CD8-positive, alpha-beta T cell (primary cell): ENCODE measurements at places on chromosomes 11 and 22.

- no peak for DNase-seq
These were observed 6.7 kb downstream of the OR6M1 start for GRCh38 chr11:123799438-123799837.

DNA sequence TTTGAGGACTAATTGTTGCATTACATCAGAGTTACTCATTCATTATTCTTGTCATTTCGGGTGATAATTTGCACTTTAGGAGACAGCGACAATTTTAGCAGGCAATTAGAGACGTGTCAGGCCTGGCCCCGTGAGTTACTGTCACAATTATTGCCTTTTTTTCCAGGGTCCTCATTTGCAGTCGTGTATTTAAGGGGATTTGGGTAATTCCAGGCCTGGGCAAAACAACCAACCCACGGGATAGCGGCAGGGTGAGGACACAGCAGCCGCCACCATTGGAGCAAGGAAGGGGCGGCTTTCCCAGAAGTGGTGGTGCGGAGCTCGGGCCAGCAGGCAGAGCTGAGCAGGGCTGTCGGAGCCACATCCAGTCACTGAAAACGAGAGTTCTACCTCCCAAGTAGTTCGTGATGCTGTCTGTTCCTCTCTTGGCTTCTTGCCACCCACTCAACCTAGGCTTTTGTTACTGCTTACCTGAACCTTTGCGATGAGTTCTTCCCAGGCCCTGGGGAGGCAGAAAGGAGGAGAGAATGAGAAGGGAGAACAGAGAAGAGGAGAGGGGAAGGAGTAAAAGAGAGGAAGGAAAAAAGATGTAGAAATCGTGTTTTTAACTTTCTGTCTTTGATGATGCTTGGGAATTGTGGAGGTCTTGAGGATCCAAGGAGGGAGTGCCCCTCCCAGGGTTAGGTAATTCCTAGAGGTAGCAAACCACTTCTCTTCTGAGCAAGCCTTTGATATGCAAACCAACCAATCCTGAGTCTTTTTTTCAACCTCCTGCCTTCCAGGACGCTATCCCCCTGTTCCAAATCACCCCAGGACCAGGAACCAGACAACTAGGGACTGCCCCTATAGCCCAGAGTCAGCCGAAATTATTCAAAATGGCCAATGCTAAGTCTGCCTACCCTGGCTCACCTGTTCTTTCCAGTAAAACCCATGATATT is 236.1 kb downstream of the MIAT start:
- DNase-seq: no peak

DNA sequence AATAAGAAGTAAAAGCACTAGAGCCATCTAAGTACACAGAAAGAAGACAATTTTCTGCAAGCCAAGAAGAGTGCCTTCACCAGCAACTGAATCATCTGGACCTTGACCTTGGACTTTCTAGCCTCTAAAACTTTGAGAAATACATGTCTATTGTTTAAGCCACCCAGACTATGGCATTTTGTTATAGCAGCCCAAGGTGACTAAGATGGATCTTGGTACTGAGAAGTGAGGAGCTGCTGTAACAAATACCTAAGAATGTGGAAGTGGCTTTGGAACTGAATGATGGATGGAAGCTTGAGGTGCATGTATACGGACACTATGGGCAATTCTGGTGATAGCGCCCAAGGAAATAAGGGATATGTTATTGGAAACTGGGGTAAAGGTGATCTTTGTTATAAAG is 14.9 kb downstream of the CFAP300 start:
- no peak for DNase-seq

DNA sequence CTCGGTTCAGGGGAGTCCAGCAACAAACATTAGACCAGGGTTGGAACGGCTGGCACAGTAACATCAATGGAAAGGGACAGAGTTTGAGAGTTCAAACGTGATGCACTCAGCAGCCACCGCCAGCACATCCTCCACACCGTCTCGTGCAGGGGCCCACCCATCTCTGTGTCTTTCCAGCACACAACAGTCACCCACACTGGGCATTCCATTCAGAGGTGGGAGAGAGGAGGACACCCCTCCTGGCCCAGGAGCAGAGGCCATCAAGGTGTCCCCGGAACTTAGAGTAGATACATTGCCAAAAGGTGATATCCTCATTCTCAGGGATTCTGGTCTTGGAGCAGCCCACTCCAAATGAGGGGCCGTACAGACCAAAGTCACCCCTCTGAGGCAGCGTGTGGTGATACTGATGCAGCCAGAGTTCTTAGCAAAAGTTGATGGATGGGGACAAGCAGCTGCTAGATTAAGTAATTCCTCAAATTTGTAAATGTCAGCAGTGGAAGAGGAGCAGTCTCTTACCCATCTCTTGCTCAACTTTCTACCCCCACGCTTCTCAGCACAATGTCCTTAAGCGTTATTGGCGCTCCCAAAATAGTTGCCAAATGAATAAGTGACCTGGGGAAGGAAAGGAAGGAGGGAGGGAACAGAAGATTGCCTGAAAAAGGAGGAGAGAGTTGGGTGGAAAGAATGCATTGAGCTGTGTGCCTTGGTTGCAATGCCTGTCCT is 5.5 kb downstream of the SNAP29 start:
- no peak for DNase-seq

GRCh38 chr11:119704849-119705248 is 24.2 kb downstream of the NECTIN1 start:
- DNase-seq: no peak

DNA sequence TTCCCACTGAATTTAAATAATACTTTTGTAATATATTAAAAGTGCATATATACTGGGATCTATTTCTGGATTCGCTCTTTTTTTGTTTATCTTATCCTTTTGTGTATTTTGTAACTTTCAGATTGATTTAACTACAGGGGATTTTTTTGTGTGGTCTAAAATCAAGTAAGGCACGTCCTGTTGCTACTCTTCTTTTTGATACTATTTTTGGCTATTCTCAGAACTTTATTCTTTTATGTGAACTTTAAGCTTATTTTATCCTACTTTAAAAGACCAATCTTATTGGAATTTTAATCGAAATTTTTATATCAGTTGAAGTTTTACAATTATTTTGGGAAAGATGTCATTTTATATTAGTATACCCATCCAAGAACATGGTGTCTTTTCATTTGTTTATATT is 106.8 kb downstream of the UVRAG start:
- no peak for DNase-seq

DNA sequence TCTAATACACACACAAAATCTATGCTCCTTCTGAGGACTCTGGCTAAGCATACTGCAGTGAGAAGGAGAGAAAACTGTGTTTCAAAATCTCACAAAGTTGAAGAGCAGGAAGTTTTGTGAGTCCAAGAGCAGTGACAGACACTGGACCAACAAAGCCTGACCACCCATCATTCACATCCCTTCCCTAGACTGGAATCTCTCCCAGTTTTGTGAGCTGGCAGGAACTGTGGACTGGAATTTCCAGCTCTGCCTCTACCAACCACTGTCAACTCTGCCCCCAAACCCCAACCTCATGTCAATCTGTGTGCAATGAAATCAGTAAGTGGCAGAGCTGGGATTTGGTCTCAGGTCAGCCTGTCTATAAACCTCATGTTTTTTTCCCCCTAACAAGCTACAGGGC is 112.6 kb downstream of the ARL14EP start:
- DNase-seq: no peak

DNA sequence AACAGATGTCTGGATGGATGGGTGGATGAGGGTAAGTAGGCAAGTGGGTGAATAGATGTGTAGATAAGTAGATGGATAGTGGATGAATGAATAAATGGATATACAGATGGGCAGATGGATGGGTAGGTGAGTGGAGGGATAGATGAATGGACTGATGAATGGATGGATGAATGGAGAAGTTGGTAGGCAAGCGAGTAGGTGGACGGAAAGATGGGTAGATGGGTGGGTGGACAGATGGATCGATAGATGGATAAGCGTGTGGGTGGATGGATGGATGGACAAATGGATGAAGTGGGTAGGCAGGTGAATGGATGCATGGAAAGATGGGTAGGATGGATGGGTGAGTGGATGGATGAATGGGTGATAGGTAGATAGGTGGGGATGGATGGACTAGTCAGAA is 393.2 kb downstream of the SHANK2 start:
- no peak for DNase-seq

GRCh38 chr11:44613153-44613552 is 47.7 kb downstream of the CD82 start:
- DNase-seq: no peak

DNA sequence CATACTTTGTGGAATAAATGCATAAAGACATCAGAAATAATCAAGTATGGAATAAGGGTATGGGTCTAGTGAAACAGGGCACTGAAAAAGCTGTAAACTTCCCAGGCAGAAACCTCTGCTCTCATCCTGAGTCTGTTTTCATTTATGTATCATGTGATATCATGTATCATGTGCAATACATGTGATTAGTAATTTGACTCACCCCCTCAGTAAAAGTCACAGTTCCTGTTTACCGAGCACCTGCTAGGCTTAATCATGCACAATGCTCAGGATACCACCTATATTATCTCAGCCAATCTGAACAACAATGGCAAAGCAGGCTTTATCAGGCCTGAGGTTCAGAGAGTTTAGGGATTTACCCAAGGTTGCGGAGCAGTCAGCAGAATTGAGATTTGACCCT is 250.6 kb upstream of the TENM4 start:
- no peak for DNase-seq

DNA sequence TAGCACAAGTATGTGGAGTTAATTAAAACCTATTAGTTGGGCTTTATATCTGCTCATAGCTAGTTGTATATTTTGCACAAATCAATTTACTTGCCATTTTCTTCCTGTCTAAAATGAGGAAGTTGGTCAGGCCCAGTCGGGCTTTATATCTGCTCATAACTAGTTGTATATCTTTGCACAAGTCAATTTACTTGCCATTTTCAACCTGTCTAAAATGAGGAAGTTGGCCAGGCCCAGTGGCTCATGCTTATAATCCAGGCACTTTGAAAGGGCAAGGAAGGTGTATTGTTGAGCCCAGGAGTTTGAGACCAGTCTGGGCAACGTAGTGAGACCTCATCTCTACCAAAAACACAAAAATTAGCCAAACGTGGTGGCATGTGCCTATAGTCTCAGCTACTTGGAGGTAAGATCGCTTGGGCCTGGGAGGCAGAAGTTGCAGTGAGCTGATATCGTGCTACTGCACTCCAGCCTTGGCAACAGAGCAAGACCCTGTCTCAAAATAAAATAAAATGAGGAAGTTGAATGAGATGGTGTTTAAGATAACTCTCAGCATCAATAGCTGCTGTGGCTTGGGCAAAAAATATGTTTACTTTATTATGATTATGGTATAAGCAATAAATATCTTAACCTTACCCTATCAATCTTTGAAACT is 1558.6 kb upstream of the RAG2 start:
- DNase-seq: no peak

DNA sequence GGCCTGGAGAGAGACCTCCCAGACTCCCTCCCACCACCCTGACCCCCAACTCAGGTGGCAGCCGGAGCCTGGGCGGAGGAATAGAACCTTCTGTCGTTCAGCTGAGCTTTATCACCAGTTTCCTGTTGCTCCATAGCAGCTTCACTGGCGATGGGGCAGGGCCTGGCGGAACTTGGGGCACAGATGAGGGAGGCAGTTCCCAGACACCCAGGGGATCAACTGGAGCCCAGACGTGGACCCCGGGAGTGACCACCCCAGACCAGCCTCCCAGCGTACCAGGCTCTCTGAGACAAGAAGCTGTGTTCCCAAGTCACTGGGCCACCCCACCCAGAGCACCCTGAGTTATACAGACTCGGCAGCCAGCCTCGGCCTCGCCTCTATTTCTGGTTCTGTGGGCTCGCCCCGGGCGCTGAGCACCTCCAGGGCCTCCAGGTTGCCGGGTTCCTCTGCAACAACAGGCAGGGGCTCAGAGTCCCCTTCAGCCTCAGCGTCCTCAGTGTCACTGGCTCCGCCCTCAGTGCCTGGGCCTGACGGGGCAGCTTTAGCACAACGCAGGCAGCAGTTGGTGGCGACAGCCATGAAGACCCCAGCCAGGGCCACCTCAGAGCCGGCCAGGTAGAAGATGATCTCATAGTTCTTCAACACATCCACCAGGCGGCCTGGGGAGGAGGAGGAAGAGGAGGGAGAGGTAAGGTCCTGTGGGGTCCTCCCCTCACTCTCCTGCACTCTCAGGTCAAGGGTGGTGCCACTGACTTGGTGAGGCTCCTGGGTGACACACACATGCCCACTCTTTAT is 5.7 kb downstream of the SLC16A8 start:
- no peak for DNase-seq

GRCh38 chr11:20131788-20132666 is 28.2 kb downstream of the DBX1 start:
- DNase-seq: no peak

DNA sequence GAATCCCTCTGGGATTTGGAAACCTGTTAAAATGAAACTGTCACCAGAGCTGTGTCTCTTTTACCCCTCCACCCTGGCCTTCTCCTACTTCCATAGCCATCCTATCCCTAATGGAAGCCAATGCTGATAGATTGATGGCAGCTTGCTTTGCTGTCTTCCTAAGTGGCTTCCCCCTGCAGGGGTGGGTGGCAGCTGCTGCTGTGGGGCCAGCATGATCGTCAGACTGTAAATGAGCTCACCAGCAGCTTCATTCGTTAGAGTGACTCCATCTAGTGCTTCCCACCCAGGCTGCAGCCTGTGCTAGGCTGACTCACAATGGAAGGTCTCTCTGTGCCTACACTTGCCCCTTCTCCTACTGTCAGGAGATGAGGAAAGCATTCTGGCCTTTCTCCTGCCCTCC is 311.0 kb downstream of the BUD13 start:
- DNase-seq: no peak

DNA sequence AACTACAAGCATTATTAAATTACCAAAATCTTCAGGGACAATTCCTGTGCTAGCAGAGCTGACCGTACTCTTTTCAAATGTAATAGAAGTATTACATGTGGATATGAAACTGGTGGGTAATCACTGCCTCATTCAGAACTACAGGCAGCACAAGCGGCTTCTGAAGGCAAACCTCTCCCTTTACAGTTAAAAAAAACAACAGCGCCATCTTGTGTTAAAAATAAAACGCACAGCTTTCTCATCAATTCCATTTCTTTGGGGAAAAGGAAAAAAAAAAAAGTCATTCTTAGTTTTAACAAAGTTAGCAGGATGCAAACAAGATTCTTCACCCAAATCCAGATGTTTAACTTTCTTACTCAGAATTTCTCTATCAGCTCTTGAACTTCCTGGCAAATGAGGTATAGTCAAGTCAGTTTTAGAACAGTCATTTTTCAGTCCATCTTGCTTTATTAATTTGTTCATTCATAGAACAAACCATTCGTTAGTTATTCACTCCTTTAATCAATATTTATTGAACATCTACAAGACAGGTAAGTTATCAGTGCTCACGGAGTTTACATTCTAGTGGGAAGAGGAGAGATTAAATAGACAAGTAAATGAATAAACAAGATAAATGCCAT is 331.8 kb upstream of the MPPED2 start:
- DNase-seq: no peak

DNA sequence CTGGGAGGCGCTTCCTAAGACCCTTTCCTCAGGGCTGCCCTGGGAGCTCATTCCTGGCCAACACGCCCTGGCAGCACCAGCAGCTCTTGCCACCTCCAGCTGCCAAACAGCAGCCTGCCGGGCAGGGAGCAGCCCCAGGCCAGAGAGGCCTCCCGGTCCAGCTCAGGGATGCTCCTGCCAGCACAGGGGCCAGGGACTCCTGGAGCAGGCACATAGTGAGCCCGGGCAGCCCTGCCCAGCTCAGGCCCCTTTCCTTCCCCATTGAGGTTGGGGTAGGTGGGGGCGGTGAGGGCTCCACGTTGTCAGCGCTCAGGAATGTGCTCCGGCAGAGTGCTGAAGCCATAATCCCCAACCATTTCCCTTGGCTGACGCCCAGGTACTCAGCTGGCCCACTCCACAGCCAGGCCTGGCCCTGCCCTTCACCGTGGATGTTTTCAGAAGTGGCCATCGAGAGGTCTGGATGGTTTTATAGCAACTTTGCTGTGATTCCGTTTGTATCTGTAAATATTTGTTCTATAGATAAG is 7.6 kb downstream of the SLC39A13 start:
- no peak for DNase-seq
